ENCODE measurements at places on chromosomes 3 and 15.

GRCh38 chr3:45119824-45120358, 26.3 kb downstream of the CDCP1 start:
- ATAC-seq = no peak

DNA sequence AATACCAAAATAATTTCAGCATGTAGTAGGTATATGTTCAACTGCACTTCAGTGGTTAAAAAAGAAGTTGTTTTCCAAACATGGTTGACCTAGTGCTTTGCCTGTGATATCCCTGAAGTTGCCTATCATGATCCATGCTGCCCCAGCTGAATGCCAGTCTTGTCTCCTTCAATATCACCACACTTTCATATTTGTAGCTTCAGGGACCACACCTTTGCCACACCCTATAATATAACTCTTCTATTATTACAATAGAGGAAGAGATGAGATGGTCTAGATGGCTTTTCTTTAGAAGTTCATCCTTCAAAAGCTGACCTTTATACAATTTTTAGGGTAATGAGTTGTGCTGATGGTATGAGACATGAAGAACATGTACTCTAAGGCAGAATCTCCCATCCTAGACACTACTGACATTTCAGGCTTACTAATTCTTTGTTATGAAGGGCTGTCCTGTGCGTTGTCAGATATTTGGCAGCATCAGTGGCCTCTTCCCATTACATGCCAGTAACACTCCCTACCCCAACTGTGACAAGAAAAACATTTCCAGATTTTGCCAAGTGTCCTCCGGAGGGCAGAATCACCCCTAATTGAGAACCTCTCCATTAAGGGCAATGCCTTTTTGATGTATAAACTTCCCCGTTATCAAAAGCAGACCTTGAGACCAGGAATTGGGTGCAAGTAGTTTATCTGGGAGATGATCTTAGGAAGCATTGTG, 76.2 kb upstream of the PLCL2 start:
- ATAC-seq = no peak

GRCh38 chr3:44890852-44891251, 16.4 kb downstream of the TGM4 start:
- no peak for ATAC-seq

DNA sequence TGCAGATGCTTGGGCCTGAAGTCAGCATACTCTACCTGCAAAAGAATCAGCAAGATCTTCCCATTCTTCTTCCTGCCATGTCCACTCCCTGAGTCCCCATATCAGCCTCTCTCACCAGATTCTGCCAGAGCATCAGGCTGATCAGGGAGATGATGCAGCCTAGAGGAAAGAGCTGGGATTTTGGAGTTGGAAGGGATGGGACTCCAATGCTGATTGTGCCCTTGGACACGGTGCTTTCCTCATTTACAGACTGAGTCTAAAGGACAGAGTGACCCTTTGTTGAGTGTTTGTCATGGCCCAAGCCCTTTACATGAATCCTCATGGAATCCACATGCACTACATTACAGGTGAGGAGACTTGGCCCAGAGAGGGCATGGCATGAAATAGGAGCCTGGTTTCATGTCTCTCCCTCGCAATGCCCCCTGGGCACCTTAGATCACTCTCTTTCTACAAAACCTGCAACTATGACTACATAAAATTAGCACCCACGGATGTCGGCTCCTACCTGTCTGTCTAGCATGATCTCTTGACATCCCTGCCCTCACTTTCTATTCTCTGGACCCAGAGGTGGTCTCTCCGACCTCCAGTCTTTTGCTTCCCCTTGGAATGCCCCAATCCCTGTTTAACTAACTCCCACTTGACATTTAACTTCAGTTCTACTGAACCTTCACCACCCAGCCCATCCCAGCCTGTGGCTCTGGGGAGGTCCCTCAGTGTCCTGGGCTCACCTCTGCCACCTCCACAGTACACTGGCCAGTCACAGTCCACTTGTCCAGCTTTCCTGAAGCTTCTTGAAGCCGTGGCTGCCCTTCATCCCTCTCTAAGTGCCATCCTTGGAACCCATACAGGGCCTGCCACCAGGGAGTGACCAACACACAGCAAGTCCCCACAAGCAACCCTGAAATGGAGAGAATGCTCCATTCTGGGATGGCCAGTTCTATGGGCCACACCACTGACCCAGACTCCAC, 173.5 kb downstream of the ABHD5 start:
- no peak for ATAC-seq

- ATAC-seq = no peak
Observed at GRCh38 chr3:195104340-195104739, 166.6 kb downstream of the XXYLT1 start.

GRCh38 chr3:12490547-12490946, 6.3 kb downstream of the TSEN2 start:
- no peak for ATAC-seq

- ATAC-seq = no peak
Observed at GRCh38 chr15:78276064-78276943, 11.9 kb downstream of the DNAJA4 start.

DNA sequence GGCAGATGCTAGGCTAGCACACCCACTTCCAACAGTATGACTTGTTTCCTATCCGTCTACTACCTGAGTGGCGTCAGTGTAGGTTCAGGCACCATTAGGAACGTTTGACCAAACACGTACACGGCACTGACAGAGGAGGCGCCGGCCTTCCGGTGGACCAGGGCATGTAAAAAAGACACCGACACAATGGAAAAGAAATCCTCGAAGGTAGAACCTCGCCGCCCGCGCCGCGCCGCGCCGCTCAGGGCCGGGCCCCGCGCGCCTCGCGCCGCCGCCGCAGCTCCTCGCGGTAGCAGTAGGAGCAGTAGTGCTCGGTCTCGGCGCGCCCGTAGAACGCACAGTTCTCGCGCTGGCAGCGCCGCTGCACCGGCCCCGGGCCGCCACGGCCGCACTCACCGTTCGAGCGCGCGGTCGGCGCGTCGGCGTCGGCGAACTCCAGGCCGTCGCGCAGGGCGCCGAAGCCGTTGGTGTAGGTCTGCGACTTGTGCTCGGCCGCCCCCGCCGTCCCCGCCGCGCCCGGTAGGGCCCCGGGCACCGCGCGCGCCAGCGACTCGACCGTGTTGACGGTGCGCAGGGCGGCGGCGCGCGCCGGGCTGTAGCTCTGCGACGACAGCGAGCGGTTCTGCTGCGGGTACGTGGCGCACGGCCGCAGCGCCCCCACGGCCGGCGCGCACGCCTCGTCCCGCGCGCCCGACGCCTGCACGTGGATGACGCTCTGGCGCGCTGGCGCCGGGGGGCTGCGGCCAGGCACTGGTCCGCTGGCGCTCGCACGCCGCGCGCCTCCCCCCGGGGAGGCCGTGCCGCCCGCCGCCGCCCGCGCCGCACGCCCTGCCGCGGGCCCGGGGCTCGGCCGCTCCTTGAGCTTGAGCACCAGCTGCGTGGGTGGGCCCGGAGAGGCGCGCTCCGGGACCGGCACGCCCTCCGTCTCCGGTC, 156.7 kb downstream of the KLF13 start:
- ATAC-seq = peak; percentile 83

- peak; percentile 77 for ATAC-seq
Observed at GRCh38 chr3:98521897-98522543, 682 bp downstream of the CLDND1 start.

- no peak for ATAC-seq
Observed at GRCh38 chr15:91255670-91256192, 155.7 kb downstream of the SV2B start.

GRCh38 chr3:175002732-175003143, 143.6 kb downstream of the NAALADL2 start:
- ATAC-seq = no peak

- ATAC-seq = peak; percentile 46
Observed at GRCh38 chr3:11140713-11141104, 13.6 kb upstream of the HRH1 start.

- no peak for ATAC-seq
Observed at GRCh38 chr3:88267441-88267840, 117.7 kb downstream of the C3orf38 start.

- ATAC-seq = no peak
Observed at GRCh38 chr15:65285291-65286068, 1.2 kb downstream of the PARP16 start.

- ATAC-seq = no peak
Observed at GRCh38 chr3:138418601-138419206, 15.7 kb upstream of the ESYT3 start.

DNA sequence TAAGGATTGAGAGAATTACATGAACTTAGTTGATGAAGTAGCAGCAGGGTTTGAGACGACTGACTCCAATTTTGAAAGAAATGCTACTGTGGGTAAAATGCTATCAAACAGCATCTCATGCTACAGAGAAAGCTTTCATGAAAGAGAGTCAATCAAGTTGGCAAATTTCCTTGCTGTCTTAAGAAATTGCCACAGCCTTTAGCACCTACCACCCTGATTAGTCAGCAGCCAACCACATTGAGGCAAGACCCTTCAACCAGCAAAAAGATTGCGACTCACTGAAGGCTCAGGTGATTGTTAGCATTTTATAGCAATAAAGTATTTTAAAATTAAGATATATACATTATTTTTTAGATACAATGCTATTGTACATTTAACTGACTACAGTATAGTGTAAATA, 80.9 kb downstream of the RAP2B start:
- ATAC-seq = no peak
